ENCODE measurements at places on chromosomes 12 and 14.

DNA sequence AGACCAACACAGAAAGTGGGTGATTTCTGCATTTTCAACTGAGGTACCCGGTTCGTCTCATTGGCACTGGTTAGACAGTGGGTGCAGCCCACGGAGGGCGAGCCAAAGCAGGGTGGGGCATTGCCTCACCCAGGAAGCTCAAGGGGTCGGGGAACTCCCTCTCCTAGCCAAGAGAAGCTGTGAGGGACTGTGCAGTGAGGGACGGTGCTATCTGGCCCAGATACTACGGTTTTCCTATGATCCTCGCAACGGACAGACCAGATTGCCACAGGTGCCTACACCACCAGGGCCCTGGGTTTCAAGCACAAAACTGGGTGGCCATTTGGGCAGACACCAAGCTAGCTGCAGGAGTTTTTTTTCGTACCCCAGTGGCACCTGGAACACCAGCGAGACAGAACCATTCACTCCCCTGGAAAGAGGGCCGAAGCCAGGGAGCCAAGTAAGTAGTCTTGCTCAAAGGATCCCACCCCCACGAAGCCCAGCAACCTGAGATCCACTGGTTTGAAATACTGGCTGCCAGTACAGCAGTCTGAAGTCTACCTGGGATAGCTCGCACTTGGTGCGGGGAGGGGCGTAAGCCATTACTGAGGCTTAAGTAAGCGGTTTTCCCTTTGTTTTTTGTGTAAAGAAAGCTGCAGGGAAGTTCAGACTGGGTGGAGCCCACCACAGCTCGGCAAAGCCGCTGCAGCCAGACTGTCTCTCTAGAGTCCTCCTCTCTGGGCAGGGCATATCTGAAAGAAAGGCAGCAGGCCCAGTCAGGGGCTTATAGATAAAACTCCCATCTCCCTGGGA lies 25.5 kb upstream of the NAA30 start:
- DNase-seq, result no peak

DNA sequence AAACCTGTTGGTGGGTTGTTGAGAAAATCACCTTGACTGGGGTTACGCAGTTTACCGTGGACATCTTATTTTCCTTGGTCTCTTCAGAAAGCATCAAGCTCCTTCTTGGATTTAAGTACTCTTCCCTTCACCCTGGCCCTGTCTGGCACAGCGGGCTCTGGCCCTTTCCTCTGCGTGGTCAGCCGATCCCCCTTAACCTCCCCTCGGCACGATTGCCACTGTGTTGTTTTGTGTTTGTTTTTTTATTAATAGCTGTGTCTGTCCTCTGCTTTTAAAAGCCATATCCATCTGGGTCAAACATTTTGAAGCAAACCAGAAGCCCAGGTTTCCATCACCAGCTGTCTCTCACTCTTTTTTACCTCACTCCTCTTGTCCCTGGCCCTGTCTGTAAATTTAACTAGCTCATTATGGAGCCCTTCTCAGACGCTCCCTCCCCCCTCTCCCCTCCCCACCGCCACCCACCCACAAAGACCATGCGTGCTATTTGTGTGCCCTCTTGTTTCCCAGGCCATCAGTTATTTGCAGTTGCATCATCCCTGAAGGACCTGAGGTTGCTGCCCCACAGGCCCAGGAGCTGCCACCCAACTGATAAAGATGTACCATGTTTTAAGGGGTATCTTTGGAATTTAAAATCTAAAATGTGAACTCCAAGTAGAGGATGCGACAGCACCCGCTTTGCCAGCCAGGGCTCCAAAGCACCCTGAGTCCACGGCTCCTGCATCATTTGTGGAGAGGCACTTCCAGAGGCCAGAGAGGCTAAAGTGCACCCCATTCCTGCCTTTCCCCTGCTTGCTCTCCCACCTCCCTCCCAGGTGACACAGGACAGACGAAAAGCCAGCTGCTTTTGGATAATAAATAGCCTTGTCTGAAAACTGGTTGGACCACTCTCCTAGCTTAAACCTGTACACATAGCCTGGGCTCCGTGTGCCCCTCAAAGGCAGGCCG lies 3.9 kb downstream of the BCL11B start:
- DNase-seq, result peak; percentile 54

DNA sequence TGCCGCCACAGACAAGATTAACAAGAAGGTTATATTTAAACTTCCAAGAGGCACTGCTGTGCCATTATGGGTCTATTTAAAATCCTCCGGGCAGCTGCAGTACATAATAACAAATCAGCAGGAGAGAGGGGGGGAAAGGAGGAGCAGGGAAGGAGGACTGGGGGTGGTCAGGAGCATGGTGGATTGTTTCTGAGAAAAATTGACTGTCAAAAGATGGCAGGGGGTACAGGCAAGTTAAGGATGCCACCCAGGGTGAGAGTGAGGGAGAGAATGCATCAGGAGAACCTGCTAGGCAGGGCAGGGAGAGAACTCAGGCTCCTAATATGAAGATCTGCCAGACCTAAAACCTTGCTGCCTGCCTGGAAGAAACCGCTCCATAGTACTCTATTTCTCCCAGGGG lies 181.8 kb downstream of the GRIN2B start:
- no peak for DNase-seq

- no peak for DNase-seq
Observed at GRCh38 chr14:79585845-79586244, 625.5 kb downstream of the DIO2 start.

DNA sequence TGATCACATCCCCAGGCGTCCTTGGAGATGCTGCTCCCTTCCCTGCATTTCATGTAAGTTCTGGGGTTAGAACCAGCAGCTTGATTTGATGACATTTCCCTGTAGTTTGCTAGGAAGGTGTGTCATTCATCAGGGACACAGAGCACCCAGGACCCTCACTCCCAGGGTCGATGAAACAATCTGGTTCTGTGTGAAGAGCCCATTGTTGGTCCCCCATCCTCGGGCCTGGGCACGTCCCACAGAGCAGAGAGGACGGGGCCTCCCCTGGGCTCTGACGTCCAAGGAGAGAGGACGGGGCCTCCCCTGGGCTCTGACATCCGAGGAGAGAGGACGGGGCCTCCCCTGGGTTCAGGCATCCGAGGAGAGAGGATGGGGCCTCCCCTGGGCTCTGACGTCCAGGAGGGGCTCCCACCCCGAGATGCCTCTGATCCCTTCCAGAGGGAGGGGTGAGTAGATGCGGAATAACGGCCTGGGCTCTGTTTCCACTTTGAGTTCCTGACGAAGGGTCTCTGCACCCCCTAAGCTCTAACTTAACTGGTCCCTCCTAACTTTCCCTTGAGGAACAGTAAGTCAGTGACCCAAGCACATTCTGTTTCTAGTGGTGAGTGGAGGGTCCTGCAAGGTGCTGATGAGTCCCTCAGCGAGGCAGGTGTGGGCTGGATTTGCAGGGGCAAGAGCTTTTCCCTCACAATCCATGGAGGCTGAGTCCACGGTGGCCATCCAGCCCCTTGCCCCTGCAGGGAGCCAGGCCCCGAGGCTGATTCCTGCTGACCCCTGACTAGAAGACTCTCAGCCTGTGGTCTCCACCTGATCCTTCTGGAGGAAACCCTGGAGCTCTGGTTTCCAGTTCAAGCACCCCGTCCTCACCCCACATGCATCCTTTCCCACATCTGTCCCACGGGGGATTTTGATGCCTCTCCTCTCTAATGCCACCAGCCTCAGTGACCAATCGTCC lies 35.5 kb upstream of the SFSWAP start:
- DNase-seq, result no peak
